ENCODE measurements at places on chromosomes 7 and 10.

DNA sequence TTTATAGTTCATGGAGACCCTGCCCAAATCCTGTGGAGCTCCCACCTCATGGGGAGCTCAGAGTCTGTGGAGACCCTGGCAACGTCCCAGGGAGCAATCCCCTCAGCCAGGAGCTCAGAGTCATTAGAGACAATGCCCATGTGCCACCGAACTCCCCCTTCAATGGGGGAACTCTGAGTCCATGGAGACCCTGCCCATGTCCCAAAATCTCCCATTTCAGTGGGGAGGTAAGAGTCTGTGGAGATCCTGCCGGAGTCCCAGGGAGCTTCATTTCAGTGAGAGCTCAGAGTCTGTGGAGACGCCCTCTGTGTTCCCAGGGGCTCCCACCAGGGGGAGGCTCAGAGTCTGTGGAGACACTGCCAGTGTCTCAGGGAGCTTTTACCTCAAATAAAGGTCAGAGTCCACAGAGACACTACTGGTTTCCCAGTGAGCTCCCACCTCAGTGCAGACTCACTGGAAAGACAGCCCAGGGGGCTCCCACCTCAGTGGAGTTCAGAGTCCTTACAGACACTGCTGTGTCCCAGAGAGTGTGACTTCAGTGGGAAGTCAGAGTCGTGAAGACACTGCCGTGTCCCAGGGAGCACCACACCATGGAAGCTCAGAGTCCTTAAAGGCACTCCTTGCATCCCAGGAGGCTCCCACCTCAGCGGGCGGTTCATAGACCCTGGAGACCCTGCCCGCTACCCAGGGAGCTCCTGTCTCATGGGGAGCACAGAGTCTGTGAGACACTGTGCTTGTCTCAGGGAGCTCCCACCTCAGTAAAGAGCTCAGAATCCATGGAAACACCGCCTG, 5.0 kb downstream of the MYO1G start:
- no peak for DNase-seq

DNA sequence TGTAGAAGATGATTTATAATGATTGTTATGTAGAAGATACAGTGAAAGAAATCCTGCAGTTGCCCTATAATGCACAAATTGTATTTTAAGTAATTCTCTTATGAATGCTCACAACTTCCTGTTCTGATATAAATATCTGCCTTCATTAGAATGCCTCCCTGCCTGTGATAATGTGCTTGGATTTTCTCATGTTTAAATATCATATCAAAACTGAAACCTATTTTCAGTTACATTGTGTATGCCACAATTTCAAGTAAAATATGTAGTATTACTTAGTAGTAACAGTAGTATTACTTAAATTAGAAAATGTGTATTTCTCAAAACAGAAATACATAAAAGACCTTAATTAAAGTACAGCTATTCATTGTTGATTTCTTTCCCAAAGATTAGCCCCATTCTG, 41.1 kb upstream of the TFEC start:
- no peak for DNase-seq

DNA sequence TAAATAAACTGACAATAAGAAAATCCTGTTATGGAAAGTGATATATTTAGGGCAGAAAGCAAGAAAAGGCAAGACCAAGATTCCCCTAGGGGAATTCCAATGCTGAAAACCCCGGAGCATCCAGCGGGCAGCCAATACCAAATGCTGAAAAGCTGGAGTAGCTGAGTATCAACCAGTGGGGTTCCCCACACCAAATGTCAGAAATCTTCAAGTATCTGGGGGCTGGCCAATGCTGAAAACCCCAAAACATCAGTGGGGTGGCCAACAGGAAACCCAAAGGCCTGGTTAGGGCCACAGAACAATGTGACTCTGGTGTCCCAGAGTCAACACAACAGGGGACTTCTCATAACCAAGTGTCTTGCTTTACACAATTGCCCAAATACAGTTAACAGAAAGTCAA, 271.8 kb upstream of the CACNA2D1 start:
- DNase-seq: no peak

DNA sequence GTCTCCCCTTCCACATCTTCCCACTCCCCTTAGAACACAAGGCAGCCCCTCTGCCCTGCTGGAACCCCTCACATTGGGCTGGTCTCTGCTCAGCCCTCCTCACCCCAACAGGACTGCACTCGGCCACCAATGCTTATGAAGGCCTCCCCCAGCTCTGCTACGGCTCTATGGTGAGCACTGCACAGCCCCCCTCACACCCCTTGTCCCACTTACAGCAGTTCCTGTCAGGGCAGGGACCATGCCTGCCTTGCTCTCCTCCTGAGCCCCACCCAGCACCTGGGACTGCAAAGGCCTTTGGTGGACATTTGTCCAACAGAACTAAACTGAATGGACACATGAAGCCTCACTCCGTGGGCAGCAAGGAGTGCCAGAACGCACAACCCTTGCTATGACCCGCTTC, 171.9 kb downstream of the GRID1 start:
- no peak for DNase-seq

Data from Right ventricle myocardium inferior (tissue), 1 donor.